ENCODE measurements at places on chromosomes 7 and 10.

DNA sequence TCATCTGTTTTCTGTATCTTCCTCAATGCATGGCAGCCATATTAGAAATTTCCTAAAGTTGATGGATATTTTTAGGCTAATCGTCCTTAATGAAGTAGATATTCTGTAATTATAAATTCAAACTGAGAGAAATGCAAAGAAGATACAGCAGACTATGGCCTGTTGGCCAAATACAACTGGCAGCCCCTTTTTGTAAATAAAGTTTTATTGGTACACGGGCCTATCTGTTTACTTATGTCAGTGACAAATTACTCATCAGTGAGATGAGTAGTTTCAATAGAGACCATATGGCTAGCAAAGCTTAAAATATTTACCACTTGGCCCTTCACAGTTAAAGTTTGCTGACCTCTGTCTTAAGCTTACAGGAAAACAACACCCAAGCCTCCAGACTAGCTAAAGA, 112.3 kb downstream of the HTR7 start:
- DNase-seq, result no peak

DNA sequence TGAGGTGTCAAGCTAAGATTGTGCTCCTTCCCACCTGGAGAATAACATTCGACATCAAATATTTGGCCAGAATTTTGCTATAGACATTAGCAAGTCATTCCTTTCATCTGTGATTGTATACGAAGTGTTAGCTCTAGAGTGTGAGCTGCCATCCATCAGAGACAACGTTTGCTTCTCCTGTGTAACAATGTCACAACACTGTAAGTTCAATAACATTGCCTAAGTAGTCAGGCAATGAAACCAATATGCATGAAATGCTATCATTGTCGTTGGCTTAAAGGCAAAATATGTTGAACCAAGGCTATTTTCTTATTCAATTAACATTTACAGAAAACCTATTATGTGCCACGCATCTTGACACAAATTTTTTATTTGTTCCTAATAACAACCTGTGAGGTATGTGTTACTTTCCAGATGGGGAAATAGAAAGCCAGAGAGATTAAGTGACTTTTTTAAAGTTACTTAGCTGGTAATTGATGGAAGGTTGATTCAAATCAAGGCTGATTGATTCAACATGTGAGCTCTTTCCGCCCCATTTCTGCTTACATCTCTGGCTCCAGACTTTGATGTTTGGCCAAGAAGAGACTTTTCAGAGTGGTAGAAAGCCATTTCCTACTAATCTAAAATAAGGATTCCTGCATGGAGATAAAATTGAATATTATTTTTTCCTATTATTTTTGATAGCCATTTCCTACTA, 32.0 kb downstream of the BET1 start:
- DNase-seq, result no peak

- DNase-seq, result no peak
Observed at GRCh38 chr10:104349623-104350126, 4.0 kb upstream of the CFAP58 start.

DNA sequence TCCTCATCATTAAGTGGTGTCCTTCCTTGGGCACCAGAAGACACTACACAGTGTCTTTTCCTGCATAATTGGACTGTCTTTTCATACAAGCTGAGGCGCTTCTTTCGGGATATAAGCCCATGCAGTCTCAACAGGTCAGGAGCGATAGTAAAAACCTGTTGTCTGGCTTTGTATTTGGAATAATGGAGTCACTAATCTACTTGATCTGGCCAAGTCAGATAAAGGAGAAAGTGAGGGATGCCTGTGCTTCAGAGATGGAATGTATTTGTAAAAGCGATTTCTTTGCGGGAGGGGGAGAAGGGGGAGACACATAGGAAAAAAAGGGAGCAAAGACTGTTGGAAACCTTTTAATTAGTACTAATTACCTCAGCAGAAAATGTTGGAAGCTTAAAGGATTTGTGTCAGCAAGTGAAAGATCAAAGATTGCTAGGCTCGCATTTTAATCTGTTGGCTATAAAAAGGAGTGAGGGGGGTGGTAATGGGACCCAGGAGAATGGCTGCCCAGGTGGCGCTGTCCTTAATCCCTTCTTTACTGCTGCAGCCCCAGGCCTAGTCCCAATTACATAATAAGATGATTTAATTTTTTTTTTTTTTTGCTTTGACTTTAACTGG, 581.4 kb downstream of the LRMDA start:
- no peak for DNase-seq

DNA sequence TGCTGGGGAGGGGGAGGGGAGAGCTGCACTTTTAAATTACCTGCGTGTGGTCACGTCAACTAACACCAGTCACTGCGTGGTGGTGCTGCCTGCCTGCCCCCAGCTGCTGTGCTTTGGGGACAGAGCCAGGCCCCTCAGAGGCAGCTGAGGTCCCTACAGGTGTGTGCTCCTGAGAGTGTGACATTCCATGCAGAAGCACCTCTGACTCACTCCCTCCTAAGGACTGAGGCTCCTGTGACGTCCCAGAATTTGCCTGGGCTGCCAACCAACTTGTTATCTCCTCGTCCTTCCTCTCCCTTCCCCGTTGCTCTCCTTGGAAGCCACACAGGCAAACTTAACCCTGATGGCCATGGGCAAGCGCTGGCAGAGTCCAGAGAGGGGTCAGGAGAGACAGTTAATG, 563.0 kb downstream of the PARD3 start:
- no peak for DNase-seq

GRCh38 chr7:52325237-52325636, 710.2 kb upstream of the POM121L12 start:
- no peak for DNase-seq

- DNase-seq, result no peak
Observed at GRCh38 chr10:132786476-132786883, 533 bp upstream of the NKX6-2 start.

DNA sequence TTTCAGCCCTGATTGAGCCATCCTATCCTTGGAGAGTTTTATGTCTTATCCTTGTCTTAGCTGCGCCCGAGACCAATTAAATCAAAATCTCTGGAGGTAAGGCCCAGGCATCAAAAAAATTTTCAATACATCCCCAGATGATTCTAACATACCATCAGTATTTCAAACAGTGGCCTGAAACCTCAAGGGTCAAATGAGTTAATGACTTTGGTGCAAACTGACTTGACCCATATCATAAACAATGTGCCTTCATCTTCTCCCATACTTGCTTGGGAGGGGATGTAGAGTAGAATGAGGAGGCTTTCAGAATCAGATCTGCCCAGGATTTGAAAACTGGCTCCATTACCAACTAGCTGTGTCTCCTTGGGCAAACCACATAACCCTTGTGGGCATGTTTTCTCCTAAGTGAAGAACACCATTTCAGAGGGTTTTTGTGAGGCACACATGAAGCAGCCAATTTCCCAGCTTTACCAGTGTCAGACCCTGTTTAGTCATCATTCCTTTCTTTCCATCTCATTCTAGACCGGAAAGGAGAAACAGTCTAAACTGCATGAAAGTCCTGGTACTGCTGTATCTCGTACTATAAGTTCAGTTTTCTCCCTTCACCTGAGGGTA, 35.7 kb upstream of the ATXN7L1 start:
- no peak for DNase-seq

GRCh38 chr10:69215405-69216171, 4.5 kb upstream of the HKDC1 start:
- DNase-seq, result no peak

GRCh38 chr10:26368463-26368862, 69.7 kb upstream of the APBB1IP start:
- no peak for DNase-seq

- no peak for DNase-seq
Observed at GRCh38 chr10:9331583-9332008, 1277.1 kb downstream of the GATA3 start.

DNA sequence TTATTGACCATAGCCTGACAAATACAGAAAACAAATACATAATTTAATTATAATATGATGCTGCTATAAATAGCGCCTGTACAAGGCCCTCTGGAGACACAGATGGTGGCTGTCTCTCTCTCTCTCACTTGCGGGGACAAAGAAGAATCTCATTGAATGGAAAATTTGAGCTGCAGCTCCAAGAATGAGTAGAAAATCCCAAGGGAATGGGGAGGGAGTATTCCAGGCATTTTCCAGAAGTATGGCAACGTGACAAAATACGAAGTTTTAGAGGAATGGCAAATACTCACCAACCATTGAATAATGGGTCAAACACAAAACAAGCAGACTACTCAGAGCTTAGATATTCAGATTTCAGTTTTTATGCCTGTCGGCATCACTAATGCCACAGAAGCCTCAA, 179.9 kb downstream of the NRP1 start:
- no peak for DNase-seq

DNA sequence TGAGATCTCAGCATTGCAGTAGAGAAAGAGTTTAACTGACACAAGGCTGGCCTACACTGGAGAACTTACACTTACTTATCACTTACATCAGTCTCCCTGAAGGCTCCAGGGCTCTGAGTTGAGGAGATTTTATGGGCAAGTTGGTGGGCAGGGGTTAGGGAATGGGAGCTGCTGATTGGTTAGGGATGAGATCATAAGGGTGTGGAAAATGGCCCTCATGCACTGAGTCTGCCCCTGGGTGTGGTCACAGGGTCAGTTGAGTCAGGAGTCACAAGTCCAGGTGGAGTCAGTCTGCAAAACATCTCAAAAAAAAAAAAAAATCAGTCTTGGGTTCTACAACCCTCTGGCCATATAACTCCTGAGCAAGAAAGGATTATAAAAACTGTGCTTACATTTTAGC, 60.5 kb downstream of the PPP1R17 start:
- no peak for DNase-seq

- no peak for DNase-seq
Observed at GRCh38 chr10:129335942-129336341, 131.1 kb upstream of the MGMT start.

DNA sequence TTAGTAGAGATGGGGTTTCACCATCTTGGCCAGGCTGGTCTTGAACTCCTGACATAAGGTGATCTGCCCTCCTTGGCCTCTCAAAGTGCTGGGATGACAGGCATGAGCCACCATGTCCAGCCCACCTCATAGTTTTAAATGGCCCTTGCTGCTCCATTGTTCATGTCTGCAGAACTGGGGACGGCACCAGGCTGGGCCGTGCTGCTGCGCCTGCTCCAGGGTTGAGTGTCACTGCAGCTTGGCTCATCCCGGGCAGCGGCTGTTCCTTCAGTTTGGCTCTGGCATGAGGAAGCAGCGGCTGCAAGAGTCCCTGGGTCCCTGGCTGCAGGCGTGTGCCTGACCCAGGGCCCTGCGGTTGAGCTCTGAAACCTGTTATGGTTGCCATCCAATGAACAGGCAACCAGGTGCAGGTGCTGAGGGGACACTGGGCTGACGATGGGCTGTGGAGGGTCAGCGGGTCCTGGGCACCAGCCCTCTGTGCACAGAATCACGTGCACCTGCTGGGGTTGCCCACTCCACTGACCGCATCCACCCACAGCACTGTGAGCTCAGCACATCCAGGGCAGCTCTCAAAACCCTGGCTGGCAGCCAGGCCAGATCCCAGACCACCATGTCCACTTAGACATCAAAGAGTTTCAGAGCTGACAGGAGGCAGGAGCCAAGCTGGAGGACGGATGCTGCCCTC, 70.2 kb upstream of the PPP2R2D start:
- DNase-seq, result no peak

- DNase-seq, result no peak
Observed at GRCh38 chr7:38673795-38674194, 42.6 kb upstream of the AMPH start.

GRCh38 chr10:124748166-124748565, 4.0 kb upstream of the FAM53B start:
- no peak for DNase-seq

DNA sequence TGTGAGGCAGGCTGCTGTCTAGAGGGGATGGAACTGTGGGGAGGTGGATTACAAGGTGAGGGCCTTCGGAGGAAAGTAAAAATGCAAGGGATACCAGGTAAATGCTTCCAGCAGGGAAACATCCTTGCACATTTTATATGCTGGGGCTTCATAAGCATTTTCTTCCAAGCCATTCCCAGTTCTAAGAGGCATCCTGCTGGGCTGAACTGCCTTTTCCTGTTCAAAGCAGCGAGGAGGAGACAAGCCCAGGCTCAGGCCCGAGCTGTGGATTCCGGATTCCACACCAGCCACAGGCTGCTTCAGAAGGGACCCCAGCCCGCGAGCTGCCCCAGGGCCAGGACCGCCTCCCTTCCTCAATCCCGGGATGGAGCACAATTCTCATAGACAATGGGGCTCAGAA, 249.7 kb downstream of the TNS3 start:
- no peak for DNase-seq

- no peak for DNase-seq
Observed at GRCh38 chr10:112628951-112629609, 182.1 kb downstream of the VTI1A start.

DNA sequence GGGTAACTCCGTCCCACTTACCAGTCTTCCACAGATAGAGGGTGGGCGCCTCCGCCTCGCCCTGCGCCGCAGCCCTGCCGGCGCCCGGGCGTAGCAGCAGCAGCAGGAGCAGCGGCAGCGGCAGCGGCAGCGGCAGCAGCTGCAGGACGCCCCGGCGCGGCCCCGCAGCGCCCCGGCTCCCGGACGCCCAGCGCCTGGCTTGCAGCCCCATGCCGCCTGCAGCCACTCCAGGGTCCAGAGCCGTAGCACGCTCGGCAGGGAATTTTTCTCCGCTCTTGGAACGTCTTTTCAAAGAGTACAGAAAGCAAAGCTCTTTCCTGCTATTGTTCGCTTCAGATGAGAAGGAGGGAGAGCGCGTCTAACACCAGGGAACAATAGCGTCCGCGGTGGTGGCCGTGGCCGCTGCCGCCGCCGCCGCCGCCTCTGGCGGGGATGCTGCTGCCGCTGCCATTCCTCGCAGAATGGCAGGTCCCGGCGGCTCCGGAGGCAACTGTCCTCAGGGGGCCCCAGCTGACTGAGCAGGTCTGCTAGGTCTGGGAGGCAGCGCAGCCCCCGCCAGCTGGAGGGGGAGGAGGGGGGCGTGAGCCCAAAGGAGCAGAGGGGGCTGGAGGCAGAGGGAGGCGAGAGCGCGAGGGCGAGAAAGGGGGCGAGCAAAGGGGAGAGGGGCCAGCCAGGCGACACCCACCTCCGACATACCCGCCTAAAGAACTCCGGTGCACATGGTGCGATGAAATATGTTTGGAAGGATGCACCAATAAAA, at the start of gene THSD7A:
TSS of gene THSD7A (minus strand) at position 463 of the 760 bp plus-strand sequence. CDS start at position 211, 252 bp downstream.
- DNase-seq, result no peak

GRCh38 chr10:95789902-95790301, 33.9 kb downstream of the ENTPD1 start:
- no peak for DNase-seq
